Activated CD8-positive, alpha-beta memory T cell treated with anti-CD3 and anti-CD28 coated beads for 1 hour (primary cell): ENCODE measurements at places on chromosomes 2 and 18.

DNA sequence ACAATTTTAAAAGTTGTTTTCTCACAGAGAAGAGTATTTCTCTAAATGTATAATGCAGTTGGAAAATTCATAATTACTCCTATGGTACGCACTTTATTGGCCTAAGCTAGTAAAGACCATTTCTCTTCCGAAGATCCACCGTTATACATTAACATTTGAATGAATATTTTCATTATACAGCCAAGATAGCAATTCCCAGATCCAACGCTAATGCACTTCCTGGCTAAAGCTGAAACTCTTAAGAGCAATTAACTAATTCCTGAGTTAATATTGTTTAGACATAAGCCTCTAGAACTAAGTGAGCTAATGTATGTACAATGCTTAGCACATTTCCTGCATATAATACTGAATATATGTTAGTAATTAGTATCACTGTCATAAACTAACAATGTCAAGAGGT is 56.2 kb downstream of the PDK1 start:
- DNase-seq = no peak

GRCh38 chr2:202588647-202589581 is 45.9 kb upstream of the FAM117B start:
- DNase-seq = peak; percentile 32

- DNase-seq = no peak
Observed at GRCh38 chr2:205778356-205778755, 96.1 kb downstream of the NRP2 start.

GRCh38 chr2:38021589-38021988 is 54.4 kb downstream of the CYP1B1 start:
- DNase-seq = no peak

DNA sequence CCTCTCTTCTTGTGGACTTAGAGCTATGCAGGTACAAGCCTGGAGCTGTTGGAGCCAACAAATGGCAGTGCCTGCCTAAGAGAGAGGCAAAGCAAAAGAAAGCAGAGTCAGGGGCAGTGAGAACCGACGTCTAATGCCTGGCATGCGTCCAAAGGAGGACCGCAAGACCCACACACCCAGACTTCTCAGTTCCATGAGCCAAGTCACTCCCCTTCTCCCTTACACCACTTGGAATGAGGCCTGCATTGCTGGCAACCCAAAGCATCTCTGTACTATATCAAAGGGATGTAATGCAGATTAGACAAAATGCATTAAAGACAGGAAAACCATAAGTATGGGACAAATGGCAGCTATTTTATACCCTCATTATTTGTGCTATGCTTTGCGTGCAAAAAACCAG is 49.9 kb upstream of the RNU4ATAC start:
- no peak for DNase-seq

DNA sequence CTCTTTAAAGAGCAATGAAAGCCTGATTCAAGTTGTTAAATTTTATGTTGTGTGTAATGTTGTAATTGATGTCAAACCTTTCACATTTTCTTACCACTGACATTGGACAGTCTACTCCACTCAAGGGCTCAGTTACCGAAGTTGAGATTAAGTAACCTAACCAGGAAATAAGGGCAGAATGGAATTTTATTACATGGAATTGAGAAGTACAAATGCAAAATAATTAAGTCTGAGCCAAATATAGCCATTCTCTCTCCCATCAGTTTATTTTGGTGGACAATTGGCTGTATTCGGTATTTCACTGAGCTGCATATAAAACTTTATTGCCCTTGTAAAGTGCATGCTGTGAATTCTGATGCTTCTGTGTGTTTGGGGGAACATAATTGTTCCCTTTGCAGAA is 231.5 kb downstream of the TTC32 start:
- no peak for DNase-seq

- no peak for DNase-seq
Observed at GRCh38 chr18:44356566-44357157, 324.0 kb upstream of the SETBP1 start.

GRCh38 chr2:166841679-166842078 is 46.6 kb upstream of the XIRP2 start:
- DNase-seq = no peak

DNA sequence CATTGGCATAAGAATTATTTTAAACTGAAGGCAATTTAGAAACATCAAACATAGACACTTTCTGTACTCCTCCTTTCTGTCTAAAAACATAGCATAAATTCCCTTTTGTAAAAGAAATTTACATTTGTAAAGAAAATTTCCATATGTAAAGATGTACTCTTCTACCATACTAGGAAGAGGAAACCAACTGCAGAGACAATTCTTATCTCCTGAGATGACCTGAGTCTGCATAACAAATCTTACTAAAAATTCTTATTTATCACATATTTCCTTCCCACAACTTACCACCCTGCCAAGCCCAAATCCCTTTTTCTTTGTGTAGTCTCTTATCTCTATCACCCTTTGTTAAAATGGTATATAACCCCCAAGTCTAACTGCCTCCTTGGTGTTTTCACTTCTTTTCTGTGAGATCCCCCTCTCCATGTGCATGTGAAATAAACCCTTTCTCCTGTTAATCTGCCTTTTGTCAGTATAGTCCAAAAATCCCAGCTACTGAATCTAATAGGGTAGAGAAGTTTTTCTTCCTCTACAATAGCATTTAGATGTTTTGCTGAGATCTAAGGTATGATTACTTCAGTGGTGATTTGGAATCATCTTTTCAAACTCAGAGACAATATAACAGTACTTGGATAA is 81.0 kb downstream of the CHN1 start:
- DNase-seq = no peak

GRCh38 chr2:186721956-186722355 is 28.1 kb downstream of the FAM171B start:
- no peak for DNase-seq

- DNase-seq = no peak
Observed at GRCh38 chr2:30971231-30972025, 164.2 kb upstream of the CAPN13 start.

- DNase-seq = no peak
Observed at GRCh38 chr18:3454365-3455089, 4.6 kb downstream of the TGIF1 start.

GRCh38 chr2:133576714-133577113 is 8.5 kb upstream of the NCKAP5 start:
- no peak for DNase-seq

DNA sequence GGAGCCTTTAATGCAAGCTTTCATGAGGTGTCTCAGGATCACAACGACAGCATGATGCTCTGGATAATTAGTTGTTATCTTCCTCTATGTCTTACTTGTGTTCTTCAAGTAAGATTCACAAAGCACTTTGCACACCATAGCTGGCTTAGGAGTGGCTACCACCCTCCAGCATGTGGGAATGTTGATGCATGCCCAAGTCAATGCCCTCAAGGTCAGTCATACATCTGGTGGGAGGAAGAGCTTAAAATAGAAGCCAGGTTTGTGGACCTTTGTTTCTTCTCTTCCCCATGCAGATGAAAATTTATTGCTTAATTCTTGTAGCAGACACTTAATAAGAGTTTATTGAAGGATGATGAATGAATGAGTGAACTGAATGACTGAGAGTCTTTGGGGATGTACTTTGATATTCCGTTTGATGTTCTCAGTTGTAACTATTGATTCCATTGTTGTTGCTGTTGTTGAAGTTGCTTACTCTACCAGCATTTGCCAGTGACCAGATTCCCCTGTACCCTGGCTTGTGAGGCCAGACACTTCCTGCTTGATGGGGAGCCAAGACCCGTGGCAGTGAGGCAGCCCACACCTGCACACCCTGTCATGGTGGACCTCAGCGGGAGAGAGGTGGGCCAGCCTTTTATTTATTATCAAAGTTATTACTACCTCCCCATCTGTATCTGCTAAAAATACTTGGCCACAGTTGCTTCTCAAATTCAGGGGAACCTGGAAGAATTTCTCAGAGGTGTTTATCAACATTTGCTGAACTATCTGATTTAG is 137.8 kb downstream of the LAMA3 start:
- DNase-seq = no peak

DNA sequence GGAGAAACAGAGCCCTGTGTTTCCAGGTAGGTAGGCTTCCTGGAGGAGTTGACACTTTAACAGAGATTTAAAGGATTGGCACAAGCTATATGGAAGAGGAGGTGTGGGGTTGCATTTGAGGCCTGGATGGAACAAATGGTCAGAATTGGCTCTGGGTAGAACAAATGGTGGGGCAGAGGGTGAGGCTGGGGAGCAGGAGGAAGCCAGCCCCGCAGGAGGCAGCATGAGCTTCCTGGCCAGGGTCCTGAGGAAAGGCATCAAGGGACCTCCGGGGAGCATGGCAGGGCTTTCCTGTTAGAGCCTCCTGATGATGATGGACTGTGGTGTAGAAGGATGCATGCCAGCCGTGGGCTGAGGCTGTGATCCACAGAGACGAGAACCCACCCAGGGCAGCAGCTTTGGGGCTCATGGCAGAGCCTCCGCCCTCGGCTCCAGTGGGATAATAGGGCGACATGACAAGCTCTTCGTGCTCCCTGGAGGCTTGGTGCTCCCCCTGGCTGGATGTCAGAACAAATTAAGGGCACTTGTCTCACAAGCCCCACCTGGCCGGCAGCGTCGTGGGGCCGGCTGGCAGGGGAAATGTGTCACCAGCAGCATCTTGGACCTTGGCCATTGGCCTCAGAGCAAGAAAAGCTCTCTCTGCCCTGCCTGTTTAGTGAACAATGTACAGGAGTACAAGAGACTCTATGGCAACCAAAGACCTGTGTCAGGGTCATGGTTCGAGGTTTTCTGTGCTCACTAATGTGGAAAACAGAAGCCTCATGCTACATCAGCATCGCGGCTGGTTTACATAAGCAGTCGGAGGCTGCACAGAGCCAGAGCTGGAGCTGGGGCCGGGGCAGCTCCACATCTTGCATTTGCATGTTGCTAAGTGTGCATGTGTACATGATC is 153.5 kb downstream of the MYCN start:
- DNase-seq = no peak

- DNase-seq = no peak
Observed at GRCh38 chr18:70421471-70422390, 132.9 kb downstream of the SOCS6 start.

GRCh38 chr2:100142393-100142792 is at the start of gene AFF3:
AFF3 (minus strand) TSS chr2:100142590; CDS start chr2:100104454, 38,136 bp downstream.
- DNase-seq = no peak

DNA sequence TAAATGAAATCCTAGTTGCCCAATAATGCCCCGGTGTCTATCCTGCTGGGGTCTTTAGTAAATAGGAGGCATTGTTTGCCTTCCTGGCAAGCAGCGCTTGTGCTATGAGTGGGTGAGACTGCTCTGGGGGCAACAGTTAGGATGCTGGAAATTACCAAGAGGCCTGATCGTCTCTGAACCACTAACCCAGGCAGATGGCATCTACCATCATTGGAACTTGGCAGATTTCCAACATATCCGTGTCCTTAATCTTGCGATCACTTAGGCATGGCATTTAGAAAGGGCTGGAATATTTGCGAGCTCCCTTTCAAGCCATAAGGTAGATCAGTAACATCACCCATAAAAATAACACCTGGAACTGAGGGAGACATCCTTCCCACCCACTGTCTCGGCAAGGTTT is 18.8 kb upstream of the SH3RF3 start:
- DNase-seq = no peak

DNA sequence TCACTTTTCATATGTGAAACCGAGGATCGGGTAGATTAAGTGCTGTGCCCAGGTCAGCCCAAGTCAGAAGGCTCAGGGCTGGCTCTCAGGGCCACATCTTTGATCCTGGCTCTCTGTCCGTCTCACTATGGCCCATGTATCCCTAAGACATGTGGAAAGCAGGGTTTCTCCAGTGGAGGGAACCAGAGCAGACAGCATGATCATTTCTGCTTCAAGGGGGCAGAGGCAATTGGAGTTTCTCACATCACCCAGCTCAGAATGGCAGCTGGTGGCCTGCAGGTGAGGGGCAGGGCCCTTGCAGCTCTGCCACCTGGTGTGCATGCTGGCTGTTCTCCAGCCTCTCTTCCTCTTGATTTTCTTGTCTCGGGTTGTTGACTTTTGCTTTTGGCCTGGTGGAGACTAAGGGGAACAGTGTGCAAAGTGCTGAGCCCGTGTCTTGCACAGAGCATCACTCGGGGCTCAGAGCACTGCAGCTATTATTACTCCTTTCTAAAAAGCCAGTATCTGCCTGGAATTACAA is 27.0 kb downstream of the LDLRAD4 start:
- DNase-seq = no peak

- DNase-seq = no peak
Observed at GRCh38 chr2:145012806-145013205, 492.9 kb upstream of the ZEB2 start.

- no peak for DNase-seq
Observed at GRCh38 chr2:207960911-207961310, 64.4 kb downstream of the PLEKHM3 start.

DNA sequence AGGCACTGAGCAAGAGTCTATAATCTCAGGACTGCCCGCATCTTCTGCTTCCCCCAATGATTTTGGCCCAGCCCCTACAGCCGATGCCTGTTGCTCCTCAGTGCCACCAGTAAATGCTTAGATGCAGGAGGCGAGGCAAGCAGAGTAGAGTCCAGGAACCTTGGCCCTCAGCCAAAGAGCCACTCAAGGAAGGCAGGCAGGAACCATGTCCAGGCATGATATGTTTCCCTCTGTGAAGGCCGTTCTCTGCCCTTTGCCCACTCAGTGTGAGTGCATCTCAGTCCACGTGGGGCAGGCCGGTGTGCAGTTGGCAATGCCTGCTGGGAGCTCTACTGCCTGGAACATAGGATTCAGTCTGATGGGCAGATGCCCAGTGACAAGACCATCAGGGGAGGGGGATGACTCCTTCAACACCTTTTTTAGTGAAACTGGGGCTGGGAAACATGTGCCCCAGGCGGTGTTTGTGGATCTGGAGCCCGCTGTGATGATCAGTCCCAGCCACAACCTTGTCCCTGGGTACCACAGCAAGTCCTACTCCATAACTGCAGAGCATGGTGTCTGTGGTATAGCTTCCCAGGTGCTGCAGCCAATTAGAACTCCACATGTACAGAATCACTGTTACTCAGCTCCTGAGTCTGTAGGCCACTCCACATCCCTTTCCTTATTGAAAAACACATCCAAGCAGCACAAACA is 9.7 kb upstream of the DNAJB2 start:
- no peak for DNase-seq

- DNase-seq = no peak
Observed at GRCh38 chr2:159134979-159135378, 151.5 kb downstream of the WDSUB1 start.

DNA sequence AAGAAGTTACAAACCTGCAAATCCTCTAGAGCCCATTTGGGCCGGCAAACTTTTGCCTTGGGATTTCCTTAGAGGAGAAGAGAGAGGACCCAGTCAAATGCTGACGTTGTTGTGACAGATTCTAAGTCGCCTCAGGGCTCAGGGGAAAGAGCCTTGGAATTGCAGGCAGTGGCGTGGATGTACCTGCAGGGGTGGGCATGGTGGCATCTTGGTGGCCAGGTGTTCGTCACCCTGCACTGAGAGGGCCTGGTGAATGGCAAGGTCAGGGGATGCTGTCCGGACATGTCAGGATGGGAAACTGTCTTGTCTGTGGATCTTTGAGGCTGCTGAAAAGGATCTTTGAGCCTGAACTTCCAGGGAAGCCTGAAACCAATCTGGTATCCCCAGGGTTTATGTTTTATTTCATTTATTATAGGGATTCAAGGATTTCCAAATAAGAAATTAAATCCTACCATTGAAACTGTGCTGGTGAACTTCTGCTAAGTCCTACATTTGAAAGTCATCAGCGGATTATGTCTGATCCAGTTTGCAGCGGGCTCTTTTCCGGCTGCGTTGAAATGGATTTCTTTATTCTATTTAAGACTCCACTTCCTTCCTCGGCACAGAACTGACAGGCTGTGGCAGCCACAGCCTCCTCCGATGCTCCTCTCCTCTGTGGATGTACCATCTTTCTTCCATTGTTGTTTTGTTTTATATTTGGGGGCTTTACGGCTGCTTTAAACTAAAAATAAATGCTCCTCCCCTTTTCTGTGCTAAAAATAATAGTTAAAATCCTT is 207.6 kb downstream of the AGAP1 start:
- no peak for DNase-seq
